Brain microvascular endothelial cell (primary cell): ENCODE measurements at places on chromosomes 6 and 20.

DNA sequence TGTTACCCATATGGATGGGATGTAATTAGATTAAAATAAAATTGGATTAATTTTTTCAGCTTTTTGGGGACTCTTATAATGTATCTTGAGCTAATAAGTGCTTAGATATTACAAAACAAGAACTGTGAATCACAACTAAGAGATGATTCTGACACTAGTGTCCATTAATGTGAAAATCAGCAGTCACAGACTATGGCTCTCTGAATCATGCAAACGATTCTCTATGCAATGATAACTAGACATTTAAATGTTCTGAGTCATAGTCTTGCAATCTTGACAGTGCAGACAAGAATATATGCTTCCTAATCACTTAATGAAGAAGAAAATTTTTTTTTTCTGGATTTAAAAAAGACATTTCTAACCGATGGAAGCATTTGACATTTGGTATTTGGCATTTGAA is 82.2 kb upstream of the OPRM1 start:
- peak; percentile 46 for DNase-seq

- no peak for DNase-seq
Measured at GRCh38 chr6:161001421-161001820, 9.9 kb downstream of the MAP3K4 start.

- no peak for DNase-seq
Measured at GRCh38 chr20:17589161-17589834, 19.4 kb downstream of the DSTN start.

- no peak for DNase-seq
Measured at GRCh38 chr6:29887330-29887818, 55.0 kb upstream of the HLA-A start.

- DNase-seq, result no peak
Measured at GRCh38 chr6:25350573-25350972, 71.4 kb downstream of the CARMIL1 start.

DNA sequence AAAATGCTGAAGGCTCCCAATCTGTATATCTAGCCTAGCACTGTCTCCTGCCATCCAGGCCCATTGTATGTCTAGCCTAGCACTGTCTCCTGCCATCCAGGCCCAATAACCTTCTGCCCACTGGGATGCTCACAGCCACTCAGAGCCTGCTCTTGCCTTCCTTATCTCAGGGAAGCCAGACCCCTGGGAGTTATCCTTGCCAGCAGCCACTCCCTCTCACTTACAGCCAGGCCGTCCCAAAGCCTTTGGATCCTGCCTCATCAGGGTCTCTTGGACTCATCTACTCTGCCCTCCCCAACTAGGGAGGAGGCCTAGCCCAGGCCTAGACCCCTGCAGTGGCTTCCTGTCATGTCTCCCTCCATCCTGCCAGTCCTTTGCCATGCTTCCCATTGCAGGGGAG is 37.3 kb downstream of the KIF3B start:
- DNase-seq, result no peak

GRCh38 chr6:5143634-5144311 is 58.6 kb downstream of the PPP1R3G start:
- DNase-seq, result peak; percentile 83

DNA sequence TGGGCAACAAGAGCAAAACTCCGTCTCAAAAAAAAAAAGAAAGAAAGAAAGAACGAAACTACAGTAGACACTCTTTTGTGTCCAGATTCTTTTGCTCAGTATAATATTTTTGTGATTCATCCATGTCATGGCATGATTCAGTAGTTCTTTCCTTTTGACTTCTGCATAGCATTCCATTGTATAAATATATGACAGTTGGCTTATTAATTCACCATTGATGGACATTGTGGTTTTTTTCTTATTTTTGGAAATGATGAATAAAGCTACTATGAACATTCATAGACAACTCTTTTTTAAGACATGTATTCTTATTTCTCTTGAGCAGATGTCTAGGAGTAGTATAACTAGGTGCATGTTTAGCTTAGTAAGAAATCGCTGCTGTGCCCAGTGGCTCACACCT is 10.3 kb upstream of the IER3 start:
- no peak for DNase-seq

- no peak for DNase-seq
Measured at GRCh38 chr6:72376736-72377135, 245.1 kb upstream of the KCNQ5 start.

- DNase-seq, result no peak
Measured at GRCh38 chr20:37382482-37383120, 36.7 kb downstream of the SRC start.

DNA sequence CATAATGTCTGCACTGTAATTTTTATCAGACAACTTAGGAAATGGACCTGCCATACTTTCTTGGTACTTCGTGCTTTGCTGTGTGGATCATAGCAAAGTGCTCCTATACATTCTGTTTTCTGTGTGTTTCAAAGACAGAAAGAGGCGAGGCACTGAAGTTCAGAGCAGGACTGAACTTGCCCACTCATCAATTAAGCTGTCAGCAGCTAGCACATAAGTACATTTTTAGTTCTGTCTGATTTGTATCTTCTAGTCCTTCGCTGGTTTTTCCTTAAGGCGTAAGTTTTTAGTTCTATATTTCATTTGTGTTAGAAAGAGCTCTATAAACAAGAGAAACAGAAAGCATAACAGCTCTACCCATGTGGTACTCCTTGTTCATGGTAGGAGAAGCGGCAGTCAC is 42.1 kb downstream of the MAP3K4 start:
- no peak for DNase-seq

- DNase-seq, result no peak
Measured at GRCh38 chr6:140134224-140134623, 759.8 kb upstream of the CITED2 start.

DNA sequence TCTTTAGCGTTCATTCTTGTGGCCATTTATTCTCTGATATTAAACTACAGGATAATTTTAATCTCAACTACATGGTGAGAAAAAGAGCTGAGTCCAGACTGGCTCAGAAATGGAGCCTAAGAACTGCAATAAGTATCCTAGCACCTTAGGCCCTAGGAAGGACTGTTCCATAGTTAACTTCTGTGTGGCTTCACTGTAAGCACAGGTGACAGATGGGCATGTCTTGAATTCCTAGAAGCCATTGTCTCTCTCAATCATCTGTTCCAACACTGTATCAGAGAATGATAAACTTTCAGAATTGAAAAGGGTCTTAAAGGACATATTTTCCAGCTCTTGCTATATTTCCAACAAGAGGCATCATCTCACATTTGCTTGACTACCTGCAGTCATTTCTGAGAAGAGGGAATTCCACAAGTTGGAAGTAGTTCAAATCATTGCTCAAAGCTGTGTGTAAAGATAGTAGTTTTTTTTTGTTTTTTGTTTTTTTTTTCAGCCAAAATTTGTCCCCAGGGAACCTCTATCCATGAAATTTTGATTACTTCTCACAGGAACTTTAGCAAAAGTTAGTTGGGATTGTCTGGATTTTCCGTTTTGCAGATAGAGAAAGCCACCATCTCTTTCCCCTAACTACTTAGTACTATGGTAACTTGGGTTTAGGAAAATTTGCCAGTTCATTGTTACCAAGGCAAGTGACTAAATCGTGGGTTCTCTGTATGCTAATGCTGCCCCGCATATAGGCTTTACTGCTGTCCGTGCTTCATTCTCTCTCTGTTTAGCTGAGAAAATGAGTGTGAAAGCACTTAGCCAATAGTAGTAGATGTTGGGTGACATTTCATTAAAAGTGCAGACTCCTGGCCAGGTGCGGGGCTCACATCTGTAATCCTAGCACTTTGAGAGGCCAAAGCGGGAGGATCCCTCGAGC is 47.2 kb downstream of the KCNS1 start:
- DNase-seq, result no peak

DNA sequence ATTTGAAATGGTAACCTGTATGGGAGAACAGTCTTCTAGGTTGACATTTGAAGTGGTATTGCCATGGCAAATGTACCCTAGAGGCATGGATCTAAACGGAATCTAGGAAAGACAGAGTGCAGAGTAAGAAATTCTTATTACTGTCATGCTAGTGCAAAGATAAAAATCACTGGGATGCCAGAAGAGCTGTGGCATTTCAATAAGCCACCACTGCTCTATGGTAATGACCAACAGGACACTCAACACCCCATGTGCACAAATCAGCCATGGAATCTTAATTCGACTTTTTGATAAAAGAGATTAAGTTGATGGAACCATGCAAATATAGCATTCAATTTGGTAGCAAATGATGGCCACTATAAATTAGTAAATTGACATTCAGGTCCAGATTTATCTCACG is 74.1 kb downstream of the ID4 start:
- no peak for DNase-seq

GRCh38 chr6:69918813-69919475 is 52.6 kb downstream of the COL19A1 start:
- no peak for DNase-seq

GRCh38 chr6:118970866-118971265 is 35.9 kb upstream of the MCM9 start:
- no peak for DNase-seq

- no peak for DNase-seq
Measured at GRCh38 chr20:227439-228105, 514 bp downstream of the DEFB129 start.

GRCh38 chr6:119390247-119390793 is 40.8 kb upstream of the MAN1A1 start:
- DNase-seq, result no peak

GRCh38 chr20:37194621-37195417 is 15.5 kb upstream of the MROH8 start:
- DNase-seq, result no peak
